ENCODE measurements at places on chromosomes 1 and 21.

DNA sequence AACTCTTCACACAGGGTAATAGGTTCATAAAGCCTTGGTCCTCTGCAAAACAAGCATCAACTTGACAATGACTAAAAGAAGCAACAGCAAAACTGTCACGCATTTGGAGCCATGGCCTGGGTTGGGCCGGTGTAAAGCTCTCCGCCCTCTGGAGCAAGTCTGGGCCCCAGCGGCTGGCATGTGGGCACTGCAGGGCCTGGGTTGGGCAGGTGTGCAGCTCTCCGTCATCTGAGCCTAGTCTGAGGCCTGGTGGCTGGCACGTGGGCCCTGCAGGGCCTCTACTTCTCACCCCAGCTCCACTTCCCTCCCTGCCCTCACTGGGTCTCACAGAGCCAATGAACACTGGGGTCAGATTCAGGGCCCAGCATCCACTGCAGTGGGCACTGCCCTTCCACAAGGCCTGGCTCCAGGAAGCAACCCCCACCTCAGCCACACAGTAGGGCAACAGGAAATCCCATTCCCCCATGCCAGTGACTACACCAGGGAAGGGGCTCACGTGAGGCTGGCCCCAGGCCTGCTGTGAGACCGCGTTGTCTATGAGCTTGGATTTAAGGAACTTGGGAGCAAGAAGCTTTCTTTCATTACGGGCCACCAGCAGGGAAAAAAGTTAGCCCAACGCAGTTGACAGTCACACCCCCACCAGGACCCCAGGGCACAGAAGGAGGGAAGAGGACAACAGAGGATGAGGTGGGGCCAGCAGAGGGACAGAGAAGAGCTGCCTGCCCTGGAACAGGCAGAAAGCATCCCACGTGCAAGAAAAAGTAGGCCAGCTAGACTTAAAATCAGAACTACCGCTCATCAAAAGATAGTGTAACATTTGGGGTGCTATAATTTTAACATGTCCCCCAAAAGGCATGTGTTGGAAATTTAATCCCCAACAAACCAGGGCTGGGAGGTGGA, 52.7 kb downstream of the NPHP4 start:
- no peak for DNase-seq

- peak; percentile 5 for DNase-seq
These were observed 4.5 kb downstream of the PARP1 start for GRCh38 chr1:226403201-226404034.

DNA sequence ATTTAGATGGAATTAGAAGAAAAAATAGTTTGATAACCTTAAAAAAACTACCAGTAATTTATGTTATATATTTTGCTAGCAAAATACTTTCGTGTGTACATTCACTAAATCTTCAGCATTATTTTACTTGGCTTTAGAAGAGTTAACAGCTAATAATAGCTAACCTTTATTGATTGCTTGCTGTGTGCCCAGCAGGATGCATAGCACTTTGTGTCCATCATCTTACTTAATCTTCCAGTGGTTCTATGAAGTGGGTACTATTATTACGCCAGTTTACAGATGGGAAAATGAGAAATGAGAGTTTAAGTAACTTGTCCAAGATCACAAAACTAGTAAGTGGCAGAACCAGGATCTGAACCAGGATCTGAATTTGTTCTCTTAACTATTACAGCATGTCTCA, 41.7 kb upstream of the GPR25 start:
- no peak for DNase-seq

DNA sequence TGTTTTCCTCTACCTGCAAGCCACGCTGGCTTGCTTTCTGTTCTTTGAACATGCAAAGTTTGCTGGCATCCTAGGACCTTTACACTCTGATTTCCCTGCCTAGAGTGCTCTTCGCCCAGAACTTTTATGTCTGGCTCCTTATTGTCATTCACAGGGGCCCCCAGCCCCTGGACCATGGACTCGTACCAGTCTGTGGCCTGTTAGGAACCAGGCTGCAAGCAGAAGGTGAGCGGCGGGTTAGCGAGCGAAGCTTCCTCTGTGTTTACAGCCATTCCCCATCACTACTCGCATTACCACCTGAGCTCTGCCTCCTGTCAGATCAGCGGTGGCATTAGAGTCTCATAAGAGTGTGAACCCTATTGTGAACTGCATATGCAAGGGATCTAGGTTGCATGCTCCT, 73.0 kb downstream of the ATG4C start:
- DNase-seq = no peak

- peak; percentile 98 for DNase-seq
These were observed 376.4 kb upstream of the LRRC7 start for GRCh38 chr1:69191335-69191734.

DNA sequence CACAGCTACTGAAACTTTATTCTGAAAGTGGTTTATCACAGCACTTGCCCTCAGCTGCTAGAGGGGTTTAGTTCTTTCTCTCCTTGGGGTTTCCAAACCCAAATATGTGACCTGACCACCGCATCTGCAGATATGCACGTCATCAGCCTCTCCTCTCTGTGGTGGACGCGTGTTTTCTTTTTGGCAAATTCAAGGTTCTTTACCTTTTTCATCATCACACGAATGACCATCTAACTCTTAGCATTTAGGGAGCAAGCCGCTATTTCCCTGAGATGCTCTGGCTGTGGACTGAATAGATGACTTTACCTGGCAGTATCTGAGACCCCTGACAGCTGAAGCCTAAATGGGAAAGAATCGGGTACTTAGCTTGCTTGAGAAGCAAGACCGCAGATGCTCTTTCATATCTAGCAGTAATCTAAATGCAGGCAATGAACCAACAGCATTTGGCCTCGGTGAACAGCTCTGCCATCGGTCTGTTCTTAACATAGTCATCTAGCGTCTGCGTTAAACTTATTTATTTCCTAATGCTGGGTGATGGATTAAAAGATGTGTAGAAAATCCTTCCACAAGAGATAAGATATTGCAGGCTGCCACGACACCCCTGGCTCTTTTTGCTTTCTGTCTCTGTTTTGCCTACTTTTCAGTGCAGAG, 463.4 kb downstream of the CAMTA1 start:
- no peak for DNase-seq

- no peak for DNase-seq
These were observed 30.6 kb upstream of the USP24 start for GRCh38 chr1:55245781-55246180.

DNA sequence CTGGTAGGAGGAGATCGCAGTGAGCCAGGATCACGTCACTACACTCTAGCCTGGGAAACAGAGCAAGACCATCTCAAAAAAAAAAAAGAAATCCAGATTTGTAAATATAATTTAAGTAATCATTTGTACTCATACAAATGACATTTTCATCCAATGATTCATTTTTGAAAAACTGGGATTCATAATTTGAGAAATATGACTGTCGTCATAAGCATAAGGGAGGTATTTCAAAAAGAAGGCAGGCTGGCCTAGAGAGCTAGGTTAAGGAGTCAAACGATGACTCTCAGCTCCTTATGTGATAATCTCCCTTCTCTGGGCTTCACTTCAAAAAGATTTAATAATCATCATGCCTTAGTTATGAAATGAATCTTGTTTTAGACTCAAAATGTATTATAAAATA, 2.3 kb downstream of the GART start:
- no peak for DNase-seq

GRCh38 chr1:211653293-211653692, 22.1 kb downstream of the NEK2 start:
- no peak for DNase-seq

DNA sequence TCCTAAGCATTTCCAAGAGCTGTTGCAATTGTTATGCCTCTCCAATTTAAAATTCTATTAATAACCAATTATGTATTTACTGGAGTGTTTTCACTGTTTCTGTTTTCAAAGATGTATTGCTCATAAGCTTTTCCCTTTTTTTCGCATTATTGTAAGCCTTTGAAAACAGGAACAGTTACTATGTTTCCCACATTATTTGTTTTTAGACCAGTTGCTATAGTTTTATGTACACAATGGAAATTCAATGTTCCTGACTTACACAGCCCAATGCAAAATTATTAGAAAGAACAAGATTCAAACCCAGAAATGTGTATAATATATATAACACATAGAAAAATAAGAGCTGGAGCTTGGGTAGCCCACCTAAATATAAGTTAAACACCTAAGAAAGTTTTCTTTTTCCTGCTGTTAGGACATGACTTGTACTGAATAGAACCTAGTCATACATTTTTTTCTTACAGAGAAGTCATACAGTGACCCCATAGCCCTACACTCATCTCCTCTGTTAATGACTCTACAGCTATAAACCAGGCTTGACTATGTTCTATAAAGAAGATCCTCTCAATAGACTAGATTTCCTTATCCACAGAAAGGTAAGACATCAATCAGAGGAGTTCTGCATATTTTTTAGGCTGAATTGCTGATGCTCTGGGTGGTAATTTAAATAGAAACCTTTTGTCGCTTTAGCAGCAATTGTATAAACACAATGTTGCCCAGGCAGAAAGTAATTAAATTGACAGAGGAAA, 299.6 kb downstream of the USH2A start:
- DNase-seq = no peak

DNA sequence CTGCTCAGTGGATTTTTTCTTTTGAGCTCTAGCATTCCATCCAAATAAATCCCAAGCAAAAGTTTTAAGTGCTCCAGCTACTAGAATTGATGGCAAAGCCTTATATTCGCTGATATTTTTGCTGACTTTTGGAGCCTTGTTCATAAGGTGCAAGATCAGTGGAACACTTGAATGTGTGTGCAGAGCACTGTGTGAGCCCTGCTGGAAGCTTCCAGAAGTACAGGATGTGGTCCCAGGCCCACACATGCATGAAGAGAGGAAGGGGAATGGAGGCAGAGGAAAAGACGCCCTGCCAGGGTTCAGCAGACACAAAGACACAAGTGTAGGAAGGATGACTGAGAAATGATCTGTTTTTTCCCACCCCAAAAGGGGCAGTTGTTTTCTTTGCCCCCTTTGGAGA, 169.4 kb downstream of the KCNJ6 start:
- peak; percentile 3 for DNase-seq

DNA sequence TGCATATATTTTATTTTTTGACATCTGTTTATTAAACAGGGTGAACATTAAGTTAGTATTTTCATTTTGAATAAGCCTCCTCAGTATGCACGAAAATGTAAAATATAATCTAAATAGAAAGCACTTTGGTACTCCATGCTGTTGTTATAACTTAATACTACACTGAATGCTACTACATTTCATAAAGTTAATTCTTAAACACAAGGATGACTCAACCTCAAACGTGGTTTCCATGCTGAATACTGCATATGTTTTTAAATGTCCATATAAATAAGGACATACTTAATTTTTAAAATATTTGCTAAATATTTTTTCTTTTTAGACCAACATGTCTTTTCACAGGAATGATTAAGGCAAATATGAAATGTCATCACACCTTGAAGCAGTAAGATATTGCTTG, 83.9 kb downstream of the USP24 start:
- DNase-seq = no peak

DNA sequence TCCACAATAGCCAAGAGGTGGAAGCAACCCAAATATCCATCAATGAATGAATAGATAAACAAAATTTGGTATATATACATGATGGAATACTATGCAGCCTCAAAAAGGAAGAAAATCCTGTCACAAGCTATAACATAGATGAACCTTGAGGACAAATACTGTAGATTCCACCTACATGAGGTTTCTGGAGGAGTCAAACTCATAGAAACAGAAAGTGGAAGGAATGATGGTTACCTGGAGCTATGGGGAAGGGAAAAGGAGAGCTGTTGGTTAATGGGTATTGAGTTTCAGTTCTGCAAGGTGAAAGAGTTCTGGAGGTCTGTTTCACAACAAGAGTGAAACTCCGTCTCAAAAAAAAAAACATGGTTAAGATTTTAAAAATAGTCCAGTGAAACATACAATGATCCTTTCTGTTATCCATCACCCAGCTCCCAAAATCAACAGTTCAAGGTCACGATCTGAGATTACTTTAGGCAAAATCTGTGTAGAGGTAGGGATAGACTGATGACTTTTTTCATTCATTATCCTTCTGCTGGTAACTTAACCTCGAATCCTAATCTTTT, 80.8 kb upstream of the HNRNPU start:
- DNase-seq = no peak

GRCh38 chr1:240998024-240998423, 359.0 kb downstream of the RGS7 start:
- DNase-seq = no peak

- peak; percentile 22 for DNase-seq
These were observed 9.9 kb downstream of the IFNLR1 start for GRCh38 chr1:24177161-24177560.

GRCh38 chr21:42463861-42464515, 32.0 kb downstream of the RSPH1 start:
- DNase-seq = no peak

- no peak for DNase-seq
These were observed 4.6 kb downstream of the RCC1 start for GRCh38 chr1:28510273-28510969.

DNA sequence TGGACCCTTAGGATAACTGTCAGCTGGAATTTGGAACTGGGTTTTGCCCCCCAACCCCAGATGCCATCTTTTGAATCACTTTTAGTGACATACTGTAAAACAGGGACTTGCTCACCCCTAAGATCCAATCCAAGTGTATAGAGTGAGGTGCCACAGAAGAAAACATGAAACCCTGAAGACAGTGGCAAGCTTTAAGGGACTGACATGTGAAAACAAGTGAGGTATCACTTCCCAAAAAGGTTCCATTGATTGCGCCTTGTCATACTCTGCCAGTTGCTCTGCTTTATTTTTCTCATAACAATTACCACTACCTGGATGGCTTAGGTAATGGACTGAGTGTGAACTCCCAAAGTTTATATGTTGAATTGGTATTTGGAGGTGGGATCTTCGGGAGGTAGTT, 115.6 kb downstream of the CSMD2 start:
- no peak for DNase-seq

GRCh38 chr1:2088458-2088857, 38.2 kb downstream of the PRKCZ start:
- no peak for DNase-seq

DNA sequence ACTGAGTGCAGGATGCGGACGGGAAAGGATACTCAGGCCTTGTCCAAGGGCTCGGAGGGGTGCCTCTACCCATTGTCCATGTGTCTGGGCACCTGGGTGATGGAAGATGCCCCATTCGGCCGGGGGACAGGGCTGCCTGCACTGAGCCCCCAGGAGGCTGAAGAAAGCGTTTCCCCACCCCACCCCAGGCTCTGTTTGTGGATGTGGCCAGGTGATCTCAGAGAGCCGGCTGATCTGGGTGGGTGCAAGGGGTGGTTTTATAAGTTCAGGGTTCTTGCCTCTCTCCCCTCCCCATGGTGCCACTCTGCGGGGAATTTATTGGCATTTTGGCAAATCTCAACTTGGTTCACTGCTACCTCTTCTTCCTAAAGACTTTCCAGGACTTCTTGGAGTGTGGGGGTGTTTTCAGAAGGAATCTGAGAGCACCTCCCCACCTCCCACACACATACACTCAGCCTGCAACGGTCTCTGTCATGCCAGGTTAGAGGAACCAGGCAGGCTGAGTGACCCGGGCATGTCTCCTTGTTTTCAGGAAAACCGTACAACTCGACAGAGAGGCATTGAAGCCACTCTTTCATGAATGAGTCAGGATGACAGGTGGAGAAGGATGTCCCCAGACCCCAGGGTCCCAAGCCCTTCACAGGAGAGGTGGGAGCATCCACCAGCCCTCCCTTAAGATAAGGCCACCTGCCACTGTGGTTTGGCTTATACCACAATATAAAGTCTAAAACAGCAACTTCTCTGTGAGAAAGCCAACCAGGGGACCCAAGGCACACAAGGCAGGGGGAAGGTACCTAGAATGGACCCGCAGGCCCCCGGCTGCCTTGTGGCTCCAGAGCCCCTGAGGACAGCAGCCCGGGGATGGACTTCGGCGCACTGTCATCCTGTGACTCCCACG, 174.9 kb downstream of the ETS2 start:
- DNase-seq = no peak

- DNase-seq = no peak
These were observed 236.6 kb downstream of the LBR start for GRCh38 chr1:225191199-225191753.

- DNase-seq = no peak
These were observed 356.1 kb downstream of the OMA1 start for GRCh38 chr1:58190267-58190988.
